ENCODE measurements at places on chromosomes 11 and 22.

DNA sequence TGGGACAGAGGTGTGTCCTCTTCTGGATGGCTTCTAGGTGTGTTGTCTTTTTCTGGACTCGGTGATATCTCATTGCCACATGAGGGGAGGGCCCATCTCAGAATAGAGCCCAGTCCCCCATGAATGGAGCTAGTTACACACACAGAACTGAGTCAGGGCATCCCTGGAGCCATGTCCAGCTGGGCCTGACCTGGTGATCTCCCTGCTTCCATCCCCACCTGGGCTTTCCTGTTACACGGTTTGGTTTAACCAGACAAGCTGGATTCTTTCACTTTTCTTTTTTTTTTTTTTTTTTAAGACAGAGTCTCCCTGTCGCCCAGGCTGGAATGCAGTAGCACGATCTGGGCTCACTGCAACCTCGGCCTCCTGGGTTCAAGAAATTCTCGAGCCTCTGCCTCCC is 6.1 kb upstream of the A4GALT start:
- no peak for DNase-seq

- DNase-seq: no peak
These were observed 368.6 kb upstream of the B3GAT1 start for GRCh38 chr11:134780486-134781147.

GRCh38 chr22:28570696-28571373 is 108.8 kb downstream of the TTC28 start:
- no peak for DNase-seq

DNA sequence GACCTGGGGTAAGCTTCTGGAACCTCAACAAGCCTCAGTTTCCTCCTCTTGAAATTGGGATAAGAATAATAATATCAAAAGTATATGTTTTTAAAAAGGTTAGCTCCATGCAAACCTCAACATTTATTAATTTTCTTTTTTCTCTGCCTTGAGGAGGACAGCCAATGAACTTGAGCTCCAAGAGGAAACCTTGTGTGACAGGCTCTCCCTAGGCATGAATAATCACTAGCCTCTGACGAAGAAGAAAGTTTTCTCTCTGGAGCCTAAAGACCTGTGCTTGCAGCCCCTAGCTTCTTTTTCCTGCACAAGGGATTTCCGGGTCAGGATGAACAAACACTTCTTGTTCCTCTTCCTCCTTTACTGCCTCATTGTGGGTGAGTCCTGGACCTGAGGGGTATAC is at the start of gene PATE3:
TSS of gene PATE3 (plus strand) at position 301 of the 400 bp plus-strand sequence. CDS start at position 326, 25 bp downstream.
- no peak for DNase-seq

DNA sequence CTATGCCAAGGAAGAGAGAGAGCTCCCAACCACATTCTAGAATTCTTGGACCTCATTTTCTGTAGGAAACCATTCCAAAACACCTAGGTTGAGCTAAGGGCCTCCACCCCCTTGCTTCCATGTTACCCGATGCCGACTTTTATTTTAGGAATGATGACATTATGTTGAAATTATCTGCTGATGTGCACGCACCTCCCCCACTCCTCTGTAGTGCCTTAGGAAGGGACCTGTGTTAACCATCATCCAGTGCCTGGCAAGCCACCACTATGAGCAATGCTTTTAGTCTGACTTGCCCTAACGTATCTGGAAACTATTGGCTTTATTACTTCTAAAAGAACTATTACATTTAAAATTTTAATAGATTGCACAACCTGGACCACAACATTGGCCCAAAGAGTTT is 42.1 kb downstream of the NCAPD3 start:
- no peak for DNase-seq

- no peak for DNase-seq
These were observed 324.4 kb downstream of the BRD1 start for GRCh38 chr22:49503321-49503720.

- peak; percentile 78 for DNase-seq
These were observed 63.6 kb upstream of the EP300 start for GRCh38 chr22:41028841-41029240.

DNA sequence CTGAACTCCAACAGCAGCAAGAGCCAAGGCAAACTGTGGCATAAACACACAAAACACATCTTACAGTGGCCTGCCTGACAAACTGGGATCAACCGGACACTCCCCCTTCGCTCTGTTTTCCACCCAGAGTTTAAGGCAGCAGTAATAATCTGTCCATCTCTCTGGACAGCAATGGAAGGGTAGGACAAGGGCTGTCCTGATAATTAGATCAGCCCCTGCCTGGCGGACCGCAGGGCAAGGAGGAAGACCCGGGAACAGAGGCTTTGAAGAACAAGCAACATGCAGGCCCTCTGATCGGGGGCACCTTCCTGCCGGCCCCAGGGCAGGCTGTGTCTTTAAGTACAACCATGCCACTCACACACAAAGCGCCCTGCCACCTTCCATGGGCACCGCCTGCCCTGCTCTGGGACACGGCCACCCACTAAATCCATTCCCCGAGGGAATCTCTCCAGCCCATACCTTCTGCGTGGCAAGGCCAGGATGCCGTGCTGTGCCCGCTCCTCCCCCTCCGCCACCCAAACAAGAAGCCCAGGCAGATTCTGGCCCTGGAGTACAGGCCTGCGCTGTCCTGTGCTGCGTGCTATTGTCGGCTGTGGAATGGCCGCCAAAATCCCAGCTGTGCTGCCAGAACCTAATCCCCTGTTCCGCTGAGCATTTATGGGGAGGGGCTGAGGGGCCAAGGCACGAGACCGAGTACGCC is 38.8 kb downstream of the NUMA1 start:
- DNase-seq: no peak

DNA sequence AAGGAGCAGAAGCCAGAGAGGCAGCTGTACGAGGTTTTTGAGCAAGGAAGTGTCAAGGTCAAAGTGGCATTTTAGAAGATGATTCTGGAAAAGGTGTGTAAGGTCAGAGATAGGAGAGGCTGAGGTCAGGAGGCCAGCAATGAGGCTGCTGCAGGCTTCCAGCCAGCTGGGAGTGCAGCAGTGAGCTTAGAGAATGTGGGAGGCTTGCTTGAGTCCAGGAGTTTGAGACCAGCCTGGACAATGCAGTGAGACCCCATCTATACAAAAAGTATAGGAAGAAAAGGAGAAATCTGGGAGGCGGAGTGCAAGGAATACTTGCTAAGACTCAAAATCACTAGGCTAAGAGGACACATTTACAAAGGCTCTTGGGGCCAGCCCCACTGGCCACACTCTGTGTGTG is 96.5 kb downstream of the GRIK4 start:
- DNase-seq: no peak
